Mesenteric fat pad (tissue), 1 donor: ENCODE measurements at places on chromosomes 5 and 9.

DNA sequence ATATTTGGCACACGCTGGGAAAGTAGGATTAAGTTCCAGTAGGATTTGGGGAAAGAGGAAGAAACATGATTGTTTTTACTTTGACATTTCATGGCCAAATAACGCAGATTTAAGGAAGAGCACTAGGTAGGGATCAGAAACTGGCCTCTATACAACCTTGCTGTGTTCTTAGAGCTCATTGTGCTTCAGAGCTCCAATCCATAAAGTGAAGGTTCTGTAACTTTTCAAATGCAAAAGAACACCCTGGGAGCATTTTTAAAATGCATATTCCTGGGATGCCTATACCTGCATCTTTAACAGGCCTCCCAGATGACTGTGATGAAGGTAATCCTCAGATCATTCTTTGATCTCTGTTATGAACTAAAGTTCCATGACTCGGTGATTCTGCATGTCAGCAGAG lies 77.1 kb downstream of the YIPF5 start:
- DNase-seq = no peak

- no peak for DNase-seq
These were observed 196.8 kb upstream of the DAPK1 start for GRCh38 chr9:87300915-87301314.

DNA sequence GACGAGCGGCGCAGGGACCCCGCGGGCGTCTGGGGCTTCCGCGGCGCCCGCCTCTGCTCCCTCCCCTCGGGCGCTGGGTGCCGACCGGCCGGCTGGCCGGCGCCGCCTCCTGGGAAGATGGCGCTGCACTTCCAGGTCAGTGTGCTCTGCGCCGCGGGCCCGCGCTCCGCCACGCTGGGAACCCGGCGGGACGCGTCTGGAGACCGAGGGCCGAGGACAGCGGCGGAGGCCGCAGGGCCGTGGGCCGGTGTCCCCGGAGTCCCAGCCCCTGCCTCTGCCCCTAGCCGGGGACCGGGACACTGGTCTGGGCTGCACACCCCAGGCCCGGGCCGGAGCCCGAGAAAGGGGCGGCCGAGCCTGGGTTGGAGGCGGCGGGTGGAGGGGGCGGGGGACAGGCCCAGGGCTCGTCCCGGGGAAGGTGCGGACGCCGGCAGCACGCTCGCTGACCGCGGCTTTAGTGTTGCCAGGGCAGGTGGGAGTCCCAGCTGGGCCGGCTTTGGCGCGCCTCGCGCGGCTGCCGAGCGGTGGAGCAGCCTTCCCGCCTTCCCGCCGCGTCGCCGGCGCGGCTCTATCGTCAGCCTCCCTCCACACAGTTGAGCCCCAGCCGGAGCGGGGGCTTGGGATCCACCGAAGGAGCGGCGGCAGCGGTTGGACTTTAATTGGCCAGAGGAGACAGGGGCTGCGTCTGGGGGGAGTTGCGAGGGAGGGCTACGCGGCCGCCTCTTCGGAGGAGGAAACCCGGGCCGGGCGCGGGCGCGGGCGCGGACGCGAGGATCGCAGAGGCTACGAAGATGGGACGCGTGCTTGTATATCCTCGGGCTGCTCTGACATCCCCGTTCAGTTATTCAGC lies at the start of gene RANBP17:
Gene RANBP17 (plus strand): TSS at position 102 of the 850 bp plus-strand sequence.
- DNase-seq = peak; percentile 90

- DNase-seq = no peak
These were observed 558.5 kb downstream of the DMRTA1 start for GRCh38 chr9:23005156-23005555.

- no peak for DNase-seq
These were observed 44.0 kb upstream of the XPA start for GRCh38 chr9:97740848-97741821.
